ENCODE measurements at places on chromosomes 4 and X.

DNA sequence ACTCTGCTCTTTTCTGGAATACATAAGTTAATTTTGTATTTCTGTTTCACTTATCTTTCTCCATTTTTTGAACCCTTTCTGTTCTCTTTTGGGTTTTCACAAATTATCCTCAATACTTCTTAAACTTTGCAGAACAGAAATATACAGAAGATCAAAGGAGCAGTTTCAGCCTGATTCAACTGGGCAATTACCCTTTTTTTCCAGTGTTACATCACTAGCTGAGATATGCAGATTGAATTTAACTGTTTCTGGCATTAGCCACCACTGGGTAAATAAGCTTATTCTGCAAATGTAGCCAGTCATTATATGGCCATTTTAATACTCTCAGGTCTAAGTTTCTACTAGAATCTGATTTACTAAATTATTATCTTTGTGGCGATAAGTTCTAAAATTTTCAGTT is 66.9 kb upstream of the GRID2 start:
- no peak for DNase-seq

GRCh38 chr4:82587826-82588540 is 26.2 kb upstream of the TMEM150C start:
- DNase-seq, result no peak

GRCh38 chr4:186249785-186250754 is 15.9 kb upstream of the F11 start:
- no peak for DNase-seq

DNA sequence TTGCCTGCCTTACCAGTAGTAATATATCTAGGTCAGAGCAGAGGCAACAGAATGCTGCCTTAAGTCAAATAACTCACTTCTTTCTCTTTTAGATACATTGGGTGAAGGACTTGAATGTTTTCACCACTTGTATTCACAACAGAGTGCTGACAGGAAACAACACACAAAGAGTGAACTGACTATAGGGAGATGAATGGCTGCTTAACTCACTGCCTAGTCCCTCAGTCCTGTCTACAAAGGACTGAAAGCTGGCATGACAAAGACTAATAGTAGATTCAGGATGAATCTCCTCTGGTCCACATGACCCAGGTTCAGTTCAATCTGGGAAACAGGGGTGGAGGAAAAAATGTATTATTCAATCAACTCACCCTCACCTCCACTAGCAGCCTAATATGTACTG is 134.2 kb downstream of the GALNTL6 start:
- DNase-seq, result no peak

DNA sequence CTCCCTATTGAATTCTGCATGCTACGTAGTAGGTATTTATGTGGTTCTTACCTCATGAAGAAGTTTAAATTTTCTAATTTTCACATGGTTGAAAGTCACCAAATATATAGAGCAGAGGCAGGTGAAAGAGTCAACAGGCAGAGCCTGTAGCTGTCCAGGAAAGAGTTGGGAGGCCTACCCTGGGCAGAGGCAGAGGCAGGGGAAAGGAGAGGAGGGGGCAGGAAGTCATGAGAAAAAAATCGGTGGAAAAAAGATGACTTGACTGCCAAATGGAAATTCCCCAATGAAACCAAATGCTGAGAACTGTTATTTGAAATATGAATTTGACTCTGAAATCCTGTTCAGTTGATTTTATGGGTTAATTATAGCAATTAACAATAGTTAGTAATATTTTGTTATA is 23.1 kb upstream of the GPR34 start:
- no peak for DNase-seq

GRCh38 chr4:3873408-3874027 is 107.3 kb downstream of the ADRA2C start:
- DNase-seq, result no peak

GRCh38 chrX:46757593-46757992 is 1.3 kb downstream of the SLC9A7 start:
- peak; percentile 19 for DNase-seq

GRCh38 chr4:81353861-81354260 is 117.8 kb downstream of the RASGEF1B start:
- no peak for DNase-seq

- no peak for DNase-seq
Measured at GRCh38 chrX:129013574-129013973, 509.7 kb downstream of the SMARCA1 start.

GRCh38 chr4:143558823-143559756 is 45.6 kb downstream of the SMARCA5 start:
- DNase-seq, result peak; percentile 44

DNA sequence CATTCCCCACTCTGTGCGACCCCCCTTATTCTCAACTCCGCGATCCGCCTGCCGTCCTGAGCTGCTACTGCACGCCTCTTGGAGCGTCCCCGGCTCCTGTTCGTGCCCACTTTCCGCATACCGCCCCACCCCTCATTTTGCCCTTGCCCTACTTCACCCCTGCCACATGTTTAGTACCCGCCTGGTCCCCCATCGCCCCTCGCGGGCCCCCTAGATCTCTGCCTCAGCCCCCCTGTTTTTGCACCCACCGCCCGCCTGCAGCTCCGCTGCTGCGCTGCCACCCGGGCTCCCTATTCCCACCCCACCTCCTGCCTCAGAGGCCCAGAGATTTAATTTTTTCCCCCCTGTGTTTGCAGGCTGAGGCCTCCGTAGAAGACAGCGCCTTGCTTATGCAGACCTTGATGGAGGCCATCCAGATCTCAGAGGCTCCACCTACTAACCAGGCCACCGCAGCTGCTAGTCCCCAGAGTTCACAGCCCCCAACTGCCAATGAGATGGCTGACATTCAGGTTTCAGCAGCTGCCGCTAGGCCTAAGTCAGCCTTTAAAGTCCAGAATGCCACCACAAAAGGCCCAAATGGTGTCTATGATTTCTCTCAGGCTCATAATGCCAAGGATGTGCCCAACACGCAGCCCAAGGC is 1.4 kb downstream of the MAGED1 start:
- peak; percentile 69 for DNase-seq

DNA sequence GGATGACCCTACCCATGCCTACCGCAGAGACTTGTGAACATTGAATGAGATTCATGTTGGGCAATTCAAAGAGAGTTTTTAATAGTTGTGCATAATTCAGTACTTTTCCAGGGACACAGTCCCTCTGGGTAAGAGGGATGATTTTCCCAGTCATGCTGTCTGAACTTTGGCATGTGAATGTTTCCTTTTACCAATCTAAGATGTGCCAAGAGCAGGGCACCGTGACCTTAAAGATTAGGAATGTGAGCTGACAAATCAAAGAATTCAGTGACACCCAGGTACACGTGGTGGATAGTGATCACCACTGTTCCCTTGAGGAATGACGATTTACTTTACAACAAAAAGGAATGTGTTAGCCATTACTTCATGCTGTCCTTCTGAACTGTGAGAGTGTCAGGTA is 515.6 kb downstream of the PPARGC1A start:
- no peak for DNase-seq

GRCh38 chr4:76726176-76726575 is 171.8 kb downstream of the SOWAHB start:
- no peak for DNase-seq

- no peak for DNase-seq
Measured at GRCh38 chrX:68842351-68842750, 13.5 kb downstream of the EFNB1 start.

- no peak for DNase-seq
Measured at GRCh38 chr4:185987961-185988627, 80.9 kb upstream of the TLR3 start.

DNA sequence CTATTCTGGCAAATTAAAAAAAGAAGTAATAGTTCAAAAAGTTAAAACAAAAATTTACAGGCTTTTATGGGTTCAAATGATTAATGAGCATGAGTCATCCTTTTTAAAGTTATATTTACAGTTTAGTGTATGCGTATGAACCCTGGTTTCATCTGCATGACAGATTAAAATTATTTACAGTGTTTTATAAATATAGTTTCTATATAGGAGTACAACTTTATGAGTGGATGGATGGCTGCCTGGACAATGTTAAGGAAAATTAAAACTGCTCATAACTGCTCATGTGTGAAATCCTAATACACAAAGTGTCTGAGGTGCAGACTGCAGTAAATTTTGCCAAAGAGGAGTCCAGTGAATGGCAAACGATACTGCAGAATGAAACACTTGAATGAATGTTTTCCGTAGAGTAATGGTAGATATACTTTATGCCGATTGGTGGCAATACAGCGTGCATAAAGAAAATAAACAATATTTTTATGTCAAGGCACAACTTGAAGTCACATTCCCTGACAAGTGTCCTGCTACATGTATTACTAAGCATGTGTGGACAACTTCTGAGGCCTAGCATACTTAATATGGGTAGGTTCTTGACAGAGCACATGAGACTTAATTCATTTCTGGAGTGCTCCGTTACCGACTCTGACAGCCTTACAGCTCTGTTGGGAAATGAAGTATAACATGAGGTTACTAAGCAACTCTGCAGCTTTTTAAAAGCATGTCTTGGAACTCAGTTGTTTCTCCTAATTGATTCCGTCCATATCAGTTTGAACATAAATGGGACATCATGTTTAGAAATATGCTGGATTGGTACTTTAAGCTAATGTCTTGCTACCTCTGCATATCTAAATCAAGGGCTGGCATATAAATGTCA is 985.6 kb upstream of the PCDH7 start:
- DNase-seq, result no peak

DNA sequence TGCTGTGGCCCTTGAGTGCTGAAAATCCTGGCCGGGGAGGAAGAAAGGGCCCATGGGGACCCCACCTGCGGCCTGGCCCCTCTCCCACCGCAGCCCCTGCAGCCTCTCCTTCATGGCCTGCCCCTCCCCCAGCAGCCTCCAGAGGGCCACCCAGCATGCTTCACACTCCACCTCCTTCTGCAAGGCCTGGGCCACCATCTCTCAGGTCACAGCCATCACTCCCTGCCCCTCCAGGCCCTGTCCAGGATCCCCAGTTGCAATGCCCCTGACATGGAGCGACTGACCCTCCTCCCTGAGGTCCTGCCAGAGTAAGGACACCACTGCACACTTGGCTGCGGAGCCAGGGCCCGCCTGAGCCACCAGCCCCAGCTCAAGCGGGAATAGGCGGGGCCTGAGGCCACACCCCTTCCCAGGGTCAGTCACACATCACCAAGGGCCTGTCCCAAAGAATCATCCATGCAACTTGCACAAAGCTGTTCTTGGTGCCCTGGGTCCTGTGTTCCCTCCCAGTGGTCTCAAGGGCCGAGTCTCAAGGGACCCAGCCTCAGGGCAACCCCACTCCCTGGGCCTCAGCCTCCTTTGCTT is 32.9 kb downstream of the CCNQ start:
- no peak for DNase-seq

GRCh38 chrX:153903238-153903980 is 1.1 kb upstream of the AVPR2 start:
- peak; percentile 20 for DNase-seq

DNA sequence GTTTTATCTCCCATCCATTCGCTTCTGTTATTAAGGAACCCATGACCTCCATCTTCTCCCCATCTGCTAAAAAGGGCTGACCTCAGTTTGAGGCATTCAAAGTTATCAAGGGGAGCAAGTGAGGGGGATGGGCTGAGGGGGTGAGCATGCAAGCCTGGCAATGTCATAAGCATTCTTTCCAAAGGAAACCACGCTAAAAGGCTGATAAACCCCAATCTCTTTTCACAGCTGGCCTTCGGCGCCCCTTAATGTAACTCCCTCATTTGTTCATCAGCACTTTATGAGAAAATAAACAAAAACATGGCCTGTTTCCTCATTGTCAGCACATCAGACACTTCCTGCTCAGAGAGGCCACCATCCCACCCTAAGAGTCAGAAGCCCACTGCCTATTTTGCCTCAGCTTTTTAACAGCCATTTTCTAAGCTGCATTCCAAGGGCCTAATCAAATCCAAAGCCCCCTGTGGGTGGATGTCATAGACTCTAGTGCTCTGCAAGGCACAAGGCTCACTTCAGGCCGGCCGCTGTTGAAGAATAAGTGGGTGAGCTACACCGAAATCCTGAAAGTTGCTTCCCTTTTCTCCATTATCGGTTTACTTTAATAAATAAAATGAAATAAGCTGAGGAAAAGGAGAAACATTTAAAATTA is 92.0 kb upstream of the SRD5A3 start:
- no peak for DNase-seq

- no peak for DNase-seq
Measured at GRCh38 chr4:129189630-129190029, 93.7 kb downstream of the C4orf33 start.

DNA sequence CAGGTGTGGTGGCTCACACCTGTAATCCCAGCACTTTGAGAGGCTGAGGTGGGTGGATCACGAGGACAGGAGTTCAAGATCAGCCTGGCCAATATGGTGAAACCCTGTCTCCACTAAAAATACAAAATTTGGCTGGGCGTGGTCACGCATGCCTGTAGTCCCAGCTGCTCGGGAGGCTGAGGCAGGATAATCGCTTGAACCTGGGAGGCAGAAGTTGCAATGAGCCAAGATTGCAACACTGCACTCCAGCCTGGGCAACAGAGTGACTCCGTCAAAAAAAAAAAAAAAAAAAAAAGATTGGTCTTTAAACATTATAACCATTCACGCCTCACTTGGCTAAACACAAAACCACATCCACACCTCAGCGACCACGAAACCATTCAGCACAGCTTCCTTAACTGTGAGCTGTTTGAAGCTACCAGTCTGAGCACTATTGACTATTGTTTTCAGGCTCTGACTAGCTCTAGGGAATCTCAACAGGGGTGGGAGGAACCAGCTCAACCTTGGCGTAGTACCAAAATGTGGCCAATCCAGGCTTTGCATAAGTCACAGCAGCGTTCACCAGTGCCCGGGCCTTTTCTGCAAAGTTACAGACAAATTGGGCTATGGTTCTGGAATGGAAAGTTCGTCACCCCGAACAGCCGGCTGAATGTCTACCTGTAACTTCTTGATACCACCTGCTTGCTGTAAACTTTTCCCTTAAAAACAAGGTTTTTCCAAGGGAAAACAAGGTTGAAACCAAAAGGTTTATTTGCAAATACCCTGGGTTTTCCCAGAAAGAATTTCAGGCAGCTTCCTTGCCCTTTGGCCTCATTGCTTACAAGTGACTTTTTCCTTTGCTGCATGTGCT is 73.6 kb upstream of the DHX15 start:
- peak; percentile 5 for DNase-seq

GRCh38 chrX:68997511-68997910 is 167.7 kb downstream of the PJA1 start:
- DNase-seq, result no peak

DNA sequence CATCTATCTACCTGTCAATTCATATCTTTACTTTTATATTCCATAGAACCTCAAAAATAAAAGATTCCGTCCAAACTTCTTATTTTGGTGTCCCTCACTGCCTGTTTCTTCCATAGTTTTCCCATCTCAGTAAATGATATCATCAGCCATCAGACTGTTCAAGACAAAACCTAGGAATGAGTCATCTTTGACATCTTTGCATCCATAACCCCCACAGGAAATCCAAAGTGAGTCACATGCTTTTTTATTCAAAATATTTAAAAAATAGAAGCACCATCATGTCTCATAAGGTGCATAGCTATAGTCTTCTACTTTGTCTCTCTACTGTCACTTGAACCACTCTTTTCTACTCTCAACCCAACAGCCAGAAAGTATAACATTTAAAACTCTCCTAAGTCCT is 29.9 kb upstream of the CXXC4 start:
- DNase-seq, result no peak

DNA sequence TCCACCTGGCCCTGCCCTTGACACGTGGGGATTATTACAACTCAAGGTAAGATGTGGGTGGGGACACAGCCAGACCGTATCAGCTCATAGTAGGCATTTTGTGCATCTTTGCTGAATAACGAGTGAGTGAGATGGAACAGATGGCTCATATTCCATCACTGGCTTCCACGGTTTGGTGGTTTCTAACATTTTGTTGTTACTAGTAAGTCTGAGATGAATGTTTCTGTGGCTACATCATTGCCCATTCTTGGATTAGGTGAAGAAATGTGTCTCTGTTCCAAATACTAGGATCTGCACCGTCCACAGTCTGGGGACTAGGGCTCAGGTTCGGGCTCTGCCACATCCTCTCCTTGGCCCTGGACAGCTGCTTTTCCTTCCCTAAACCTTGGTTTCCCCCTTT is 3.6 kb downstream of the ABLIM2 start:
- DNase-seq, result no peak

All from G401 (cell line).